Transverse colon (tissue), 4 donors: ENCODE measurements at places on chromosomes 5 and 9. TPM values are rescaled to one million over a fixed set of nuclear protein-coding genes. Genes with fewer than 3 reads are reported as not detected.
A peak's percentile ranks its signal among the peaks of the same experiment; 100 is the strongest.

Gene MARCOL
- not detected for total RNA-seq

DNA sequence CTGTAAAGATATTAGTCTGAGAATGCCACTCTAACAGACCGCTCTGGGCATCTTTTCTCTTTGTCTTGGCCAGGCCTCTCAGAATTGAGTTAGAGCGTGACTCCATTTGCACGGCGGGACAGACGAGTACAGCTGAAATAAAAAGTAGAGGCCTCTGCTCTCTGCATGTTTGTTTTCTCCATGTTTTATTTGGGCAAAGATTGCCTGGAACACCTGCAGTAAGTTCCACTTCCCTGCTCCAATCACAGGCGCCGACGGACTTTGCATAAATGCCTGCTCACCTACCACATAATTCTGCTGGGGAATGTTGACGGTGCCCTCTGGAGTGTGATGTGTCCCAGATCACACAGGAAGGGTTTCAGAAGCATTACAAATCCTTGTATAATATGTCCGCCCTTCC is 10.6 kb downstream of the SPOCK1 start:
- no peak for DNase-seq

DNA sequence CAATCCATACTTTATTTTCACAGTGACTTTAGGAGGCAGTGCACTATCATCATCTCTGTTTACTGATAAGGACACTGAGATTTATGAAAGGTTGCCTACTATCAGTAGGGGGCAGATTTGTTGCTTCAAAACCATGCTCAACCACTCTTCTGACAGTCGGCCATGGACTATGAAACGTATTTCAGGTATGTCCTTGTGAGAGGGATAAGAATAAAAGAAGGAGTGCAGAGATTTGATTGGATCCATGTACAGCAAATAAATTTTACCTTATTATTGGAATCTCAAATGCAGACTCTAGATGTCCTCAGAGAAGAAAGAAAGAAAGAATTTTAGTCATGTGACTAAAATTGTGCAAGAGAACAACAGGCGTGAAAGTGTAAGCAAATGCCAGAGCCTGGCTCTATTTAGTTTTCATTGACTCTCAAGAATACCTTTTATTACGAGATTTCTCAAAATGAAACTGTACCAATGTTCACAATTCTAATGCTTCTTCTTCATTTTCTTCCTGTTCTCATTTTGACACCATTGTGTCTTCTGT is 296.6 kb upstream of the RASA1 start:
- no peak for DNase-seq

DNA sequence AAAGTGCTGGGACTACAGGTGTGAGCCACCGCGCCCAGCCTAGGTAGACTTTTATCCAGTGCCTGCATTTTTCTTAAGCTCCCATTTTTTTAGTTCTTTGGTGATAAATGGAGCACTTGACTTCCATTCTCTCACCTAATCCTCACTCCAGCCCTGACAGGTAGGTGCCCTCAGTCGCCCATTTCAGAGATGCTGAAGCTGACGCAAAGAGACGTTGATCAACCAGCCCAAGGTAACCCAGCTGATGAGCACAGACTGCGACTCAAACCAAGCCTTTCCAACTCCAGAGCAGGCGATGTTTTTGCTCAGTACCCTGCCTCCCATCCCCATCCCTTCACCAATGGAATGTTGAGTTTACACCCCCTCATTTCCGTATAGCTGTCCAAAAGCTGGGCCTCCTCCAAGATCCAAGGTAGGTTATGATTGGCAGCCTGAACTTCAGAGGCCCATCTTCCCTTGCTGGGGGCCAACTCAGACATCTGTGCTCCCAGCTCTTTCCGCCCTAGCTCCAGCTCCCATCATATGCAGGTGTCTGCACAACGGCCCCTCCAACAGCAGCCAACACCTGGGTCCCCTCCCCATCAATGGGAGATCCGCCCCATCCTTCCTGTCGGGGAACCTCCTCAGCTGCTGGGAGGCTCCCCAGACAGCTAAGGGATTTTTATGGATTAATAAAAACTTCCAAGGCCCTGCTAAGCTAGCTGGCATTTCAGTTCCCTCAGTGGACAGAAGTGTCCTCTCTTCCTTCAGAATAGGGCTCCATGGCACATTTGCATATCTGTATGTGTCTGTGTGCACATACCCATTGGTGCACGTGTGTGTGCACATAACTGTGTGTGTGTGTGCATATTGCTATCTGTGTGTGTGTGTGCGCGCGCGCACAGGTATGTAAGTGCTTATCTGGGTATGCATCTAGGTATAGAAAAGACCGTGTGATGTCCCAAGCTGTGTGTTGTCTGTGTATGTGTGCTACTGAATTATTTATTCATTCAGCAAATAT is 39.3 kb upstream of the VDAC1 start:
- no peak for DNase-seq

DNA sequence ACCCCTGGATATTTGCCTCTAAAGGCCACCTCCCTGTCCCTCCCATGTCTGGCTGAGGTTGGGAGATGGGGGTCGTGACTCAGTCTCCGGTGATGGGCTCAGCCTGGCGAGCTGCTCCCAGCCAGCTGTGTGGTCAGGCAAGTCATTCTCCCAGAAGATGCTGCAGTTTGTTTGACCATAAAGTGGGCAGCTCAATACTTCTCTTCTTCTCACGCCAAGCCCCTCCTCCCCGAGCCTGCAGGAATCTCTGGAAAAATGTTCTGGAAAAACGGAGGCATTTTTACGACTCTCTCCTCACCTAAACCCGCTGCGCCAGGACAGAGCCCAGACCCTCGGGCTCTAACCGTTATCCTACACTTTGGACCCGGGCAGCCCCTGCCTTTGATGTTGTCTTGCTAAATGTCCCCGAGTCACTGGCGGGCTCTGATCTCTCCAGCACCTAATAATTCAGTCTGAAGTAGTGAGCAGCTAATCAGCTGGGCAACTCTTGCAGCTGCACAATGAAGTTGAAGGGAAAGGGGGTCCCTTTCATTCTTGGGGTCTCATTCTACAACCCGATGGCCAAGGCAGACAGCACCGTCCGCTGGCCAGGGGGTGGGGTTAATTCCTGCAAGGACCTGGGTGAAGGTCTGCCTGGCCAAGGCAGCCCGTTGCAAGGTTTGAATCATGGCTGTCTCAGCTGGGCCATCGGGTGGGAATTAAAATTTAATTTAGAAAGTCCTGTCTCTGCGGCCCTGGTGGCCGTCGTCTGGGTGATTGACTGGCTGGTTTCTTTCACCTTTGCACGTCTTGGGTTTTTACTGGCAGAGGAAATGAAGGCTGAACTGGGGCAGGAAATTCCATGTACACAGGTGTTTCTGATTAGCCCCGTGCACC is 12.3 kb downstream of the DCANP1 start:
- no peak for DNase-seq

Gene IL5
- total RNA-seq: not detected

Gene SPATA31D4
- total RNA-seq: not detected

DNA sequence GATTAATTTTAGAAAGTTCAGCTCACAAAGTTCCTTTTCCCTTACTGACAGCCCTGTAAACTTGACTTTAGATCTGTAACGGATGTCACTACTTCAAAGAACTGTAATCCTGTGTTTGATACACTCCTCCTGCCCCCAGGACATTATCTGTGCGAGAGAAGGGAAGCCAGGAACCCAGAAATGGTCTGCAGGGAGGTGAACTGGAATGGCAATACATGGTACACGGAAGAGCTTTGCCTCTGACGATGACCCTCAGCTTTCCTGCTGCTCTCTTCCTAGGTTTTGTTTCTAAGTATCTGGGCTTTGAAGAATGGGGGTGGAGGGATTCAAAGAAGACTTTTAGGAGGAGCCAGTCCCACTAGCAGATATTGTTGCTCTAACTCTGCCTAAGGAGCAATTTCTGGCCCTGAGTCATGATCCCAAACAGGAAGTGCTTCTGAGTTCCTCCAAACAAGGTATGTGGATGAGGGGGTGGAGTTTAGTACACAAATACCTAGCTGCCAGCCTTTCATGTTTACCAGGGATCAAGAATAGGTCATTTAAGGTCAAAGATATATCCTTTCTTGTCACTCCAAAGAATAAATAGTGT is 43.4 kb upstream of the TMC1 start:
- DNase-seq: peak; percentile 35

- no peak for DNase-seq
Measured at GRCh38 chr9:117073539-117074341, 341.1 kb downstream of the ASTN2 start.

- DNase-seq: no peak
Measured at GRCh38 chr9:209143-209758, 5.4 kb upstream of the DOCK8 start.

GRCh38 chr5:133050521-133050920 is 1.3 kb upstream of the HSPA4 start:
- no peak for DNase-seq

GRCh38 chr9:111939322-111939721 is 42.7 kb downstream of the UGCG start:
- DNase-seq: no peak

DNA sequence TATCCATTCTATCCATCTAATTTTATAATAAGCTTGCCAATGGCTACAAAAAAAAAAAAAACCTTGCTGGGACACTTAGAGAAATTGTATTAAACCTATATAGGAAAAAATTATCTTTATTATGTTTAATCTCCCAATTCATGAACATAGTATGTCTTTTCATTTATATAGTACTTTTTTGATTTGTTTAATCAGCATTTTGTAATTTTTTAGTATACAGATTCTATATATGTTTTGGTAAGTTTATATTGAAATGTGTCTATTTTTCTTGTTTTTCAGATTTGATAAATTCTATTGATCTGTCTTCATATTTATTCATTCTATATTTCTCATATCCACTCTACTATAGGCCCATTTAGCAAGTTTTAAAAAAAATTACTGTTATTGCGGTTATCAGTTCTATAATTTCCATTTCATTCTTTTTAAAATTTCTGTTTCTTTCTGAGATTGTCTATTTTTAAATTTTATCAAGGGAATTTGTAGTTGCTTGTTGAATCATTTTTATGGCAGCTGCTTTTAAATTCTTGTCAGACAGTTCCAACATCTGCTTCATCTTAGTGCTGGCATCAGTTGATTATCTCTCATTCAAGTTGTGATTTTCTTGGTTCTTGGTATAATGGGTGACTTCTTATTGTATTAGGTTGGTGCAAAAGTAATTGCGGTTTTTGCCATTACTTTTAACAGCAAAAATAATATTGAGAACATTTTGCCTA is 170.1 kb upstream of the S1PR3 start:
- no peak for DNase-seq

Gene GFI1B
- 1.7 TPM for total RNA-seq

DNA sequence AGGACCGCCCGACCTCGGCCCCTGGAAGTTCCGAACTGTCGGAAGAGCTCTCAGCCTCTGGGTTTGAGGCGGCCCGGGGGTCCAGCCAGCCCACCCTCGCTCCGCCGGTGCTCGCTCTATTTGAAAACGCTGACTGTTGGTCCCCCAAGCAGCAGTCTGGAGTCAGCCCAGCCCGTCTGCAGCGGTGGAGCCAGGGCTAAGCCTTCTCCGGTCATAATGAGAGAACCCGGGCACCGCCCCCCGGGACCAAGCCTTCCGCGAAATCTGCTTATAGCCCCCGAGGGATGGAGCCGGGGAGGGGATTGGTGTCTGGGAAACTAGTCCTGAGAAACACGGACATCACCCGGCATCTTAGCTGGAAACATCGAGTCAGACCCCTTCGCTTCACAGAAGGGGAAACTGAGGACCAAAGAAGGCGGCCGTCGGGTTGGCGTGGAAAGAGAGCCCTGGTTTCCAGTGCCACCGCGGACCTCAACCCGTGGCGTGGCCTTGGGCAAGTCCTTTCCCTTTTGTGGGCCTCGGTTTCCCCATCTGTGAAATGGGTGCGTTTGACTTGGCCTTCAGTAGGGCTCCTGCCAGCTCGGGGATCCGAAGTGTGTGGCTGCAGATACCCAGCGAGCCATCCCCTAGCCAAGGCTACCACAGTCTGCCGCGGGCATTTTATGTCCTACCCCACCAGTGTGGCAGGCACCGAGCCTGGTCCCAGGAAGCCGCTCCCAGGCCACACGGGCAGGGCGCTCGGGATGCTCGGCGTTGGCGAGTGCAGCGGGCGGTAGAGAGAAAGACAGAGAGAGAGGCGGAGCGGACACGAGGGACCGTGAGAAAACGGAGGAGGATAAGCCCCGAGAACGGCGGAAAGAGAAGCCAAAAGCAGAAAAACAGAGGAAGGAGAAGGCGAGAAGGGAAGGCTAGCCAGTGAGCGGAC is 857 bp downstream of the ADAM19 start:
- DNase-seq: peak; percentile 37

- no peak for DNase-seq
Measured at GRCh38 chr9:106981396-106982287, 118.7 kb downstream of the ZNF462 start.

GRCh38 chr9:134981829-134982228 is 64.1 kb upstream of the FCN1 start:
- DNase-seq: no peak

Gene TSSK1B
- not detected for total RNA-seq

DNA sequence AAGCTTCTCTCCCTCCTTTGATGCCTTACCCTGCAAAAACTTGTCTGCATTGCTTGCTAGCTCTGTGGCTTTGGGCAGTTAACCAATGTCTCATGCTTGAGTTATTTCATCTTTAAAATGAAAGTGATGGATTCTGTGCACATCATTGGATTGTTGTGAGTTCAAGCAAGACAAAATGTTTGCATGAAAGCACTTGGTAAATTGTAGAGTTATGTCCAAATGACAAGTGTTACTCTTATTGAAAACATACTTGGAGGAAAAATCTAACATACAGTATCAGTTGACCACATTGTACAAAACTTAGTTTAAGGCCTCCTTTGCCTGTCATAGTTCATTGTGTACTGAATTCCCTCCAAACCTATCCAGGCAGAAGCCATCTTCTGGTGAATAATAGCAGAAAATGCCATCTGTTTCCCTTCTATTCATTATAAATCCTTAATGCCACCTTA is 30.0 kb downstream of the TGFBR1 start:
- DNase-seq: no peak

GRCh38 chr5:129172580-129172979 is 78.0 kb downstream of the ISOC1 start:
- DNase-seq: no peak

- no peak for DNase-seq
Measured at GRCh38 chr5:173717959-173718358, 101.5 kb upstream of the BOD1 start.

Gene NPR3
- 0.60 TPM for total RNA-seq

DNA sequence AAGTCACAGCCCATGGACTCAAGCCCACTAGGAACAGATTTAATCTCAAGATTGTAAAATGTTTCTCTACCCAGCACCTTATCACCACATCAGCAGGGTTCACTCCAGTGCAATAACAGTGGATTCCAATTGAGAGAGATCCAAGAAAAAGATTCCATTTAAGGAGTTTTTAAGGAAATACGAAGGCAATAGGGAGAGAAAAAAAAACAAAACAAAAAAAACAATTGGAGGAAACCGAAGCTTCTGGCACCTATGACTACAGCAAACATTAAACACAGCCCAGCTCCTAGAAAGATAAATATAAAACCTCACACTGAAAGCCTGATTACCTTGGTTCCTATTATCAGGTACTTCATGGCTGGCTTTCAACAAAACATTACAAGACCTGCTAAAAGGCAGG is 192.7 kb downstream of the DAB2IP start:
- DNase-seq: no peak
